ENCODE measurements at places on chromosomes 4 and X.

GRCh38 chrX:107226757-107227156 lies 20.3 kb downstream of the DNAAF6 start:
- no peak for DNase-seq

DNA sequence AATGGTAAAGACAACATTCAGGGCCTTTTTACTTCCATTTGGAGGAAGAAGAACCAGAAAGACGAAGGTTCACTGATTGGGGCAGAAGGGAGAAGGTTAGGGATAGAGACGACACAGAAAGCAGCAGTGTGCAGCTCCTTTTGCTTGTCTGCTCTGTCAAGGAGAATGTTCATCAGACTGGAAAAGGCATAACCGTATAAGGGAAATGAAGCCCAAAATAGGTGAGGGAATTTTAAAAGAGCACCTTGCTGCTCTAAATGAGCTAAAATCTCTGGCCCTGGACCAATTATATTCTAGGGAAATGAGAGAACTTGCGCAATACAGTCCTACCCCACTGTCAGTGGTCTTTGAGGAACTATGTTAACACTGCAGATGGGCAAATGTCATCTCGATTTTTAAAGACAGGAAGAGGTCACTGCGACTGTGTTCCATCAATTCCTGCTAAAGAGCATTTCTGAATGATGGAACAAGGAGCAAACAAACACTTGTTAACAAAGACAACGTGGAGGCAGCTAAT lies 909.8 kb upstream of the FTHL17 start:
- DNase-seq, result no peak

- no peak for DNase-seq
Measured at GRCh38 chr4:133347409-133347808, 198.3 kb downstream of the PCDH10 start.

DNA sequence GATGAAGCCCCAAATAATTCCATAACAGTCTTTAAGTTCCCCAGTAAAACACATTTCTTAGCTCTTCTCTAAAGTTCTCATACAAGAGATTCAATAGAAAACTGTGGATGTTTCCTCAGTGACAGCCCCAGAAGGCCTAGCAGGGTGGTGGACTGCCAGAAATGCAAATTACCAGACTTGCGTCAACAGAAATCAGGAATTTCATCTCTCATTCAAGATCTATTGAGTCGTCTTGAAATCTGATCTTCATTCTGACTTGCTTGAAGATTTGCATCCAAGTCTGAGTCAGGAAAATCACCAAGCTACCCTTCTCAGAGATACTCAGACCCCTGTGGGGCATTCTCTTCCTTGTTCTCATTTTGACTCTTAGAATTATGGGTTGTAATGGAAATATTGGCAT lies 68.9 kb upstream of the NDP start:
- DNase-seq, result peak; percentile 19

DNA sequence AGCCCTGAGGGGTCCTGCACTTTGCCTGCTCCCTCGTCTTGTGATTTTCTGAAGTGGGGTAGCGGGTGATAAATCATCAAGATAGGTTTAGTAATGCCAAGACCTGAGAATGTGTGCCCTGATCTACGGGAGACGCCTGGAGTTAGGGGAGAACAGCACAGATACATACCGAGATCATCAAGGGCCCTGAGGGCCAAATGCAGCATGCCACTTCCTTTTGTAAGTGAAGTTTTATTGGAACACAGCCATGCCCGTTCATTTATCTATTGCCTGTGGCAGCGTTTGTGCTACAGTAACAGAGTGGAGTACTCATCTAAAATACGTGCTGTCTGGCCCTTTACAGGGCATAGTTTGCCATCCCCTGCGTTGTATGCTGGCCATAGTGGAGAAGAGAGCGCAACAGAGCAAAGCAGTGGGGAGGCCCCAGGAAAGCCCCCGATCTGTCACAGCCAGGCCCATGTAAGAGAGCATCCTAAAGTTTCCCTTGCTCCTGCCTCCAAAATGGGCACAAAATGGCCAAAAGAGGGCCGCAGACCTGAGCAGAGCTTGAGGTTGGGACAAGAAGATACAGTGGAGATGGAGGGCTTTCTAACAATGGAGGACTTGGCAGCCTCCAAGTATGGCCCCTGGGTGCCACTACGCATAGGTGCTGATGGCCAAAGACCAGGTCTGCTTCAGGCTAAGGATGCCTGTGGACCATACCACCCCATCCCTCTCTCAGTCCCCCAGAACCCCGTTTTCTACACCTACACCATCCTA lies 167.0 kb downstream of the SMIM20 start:
- no peak for DNase-seq

- DNase-seq, result no peak
Measured at GRCh38 chr4:72666910-72667309, 97.9 kb upstream of the ADAMTS3 start.

DNA sequence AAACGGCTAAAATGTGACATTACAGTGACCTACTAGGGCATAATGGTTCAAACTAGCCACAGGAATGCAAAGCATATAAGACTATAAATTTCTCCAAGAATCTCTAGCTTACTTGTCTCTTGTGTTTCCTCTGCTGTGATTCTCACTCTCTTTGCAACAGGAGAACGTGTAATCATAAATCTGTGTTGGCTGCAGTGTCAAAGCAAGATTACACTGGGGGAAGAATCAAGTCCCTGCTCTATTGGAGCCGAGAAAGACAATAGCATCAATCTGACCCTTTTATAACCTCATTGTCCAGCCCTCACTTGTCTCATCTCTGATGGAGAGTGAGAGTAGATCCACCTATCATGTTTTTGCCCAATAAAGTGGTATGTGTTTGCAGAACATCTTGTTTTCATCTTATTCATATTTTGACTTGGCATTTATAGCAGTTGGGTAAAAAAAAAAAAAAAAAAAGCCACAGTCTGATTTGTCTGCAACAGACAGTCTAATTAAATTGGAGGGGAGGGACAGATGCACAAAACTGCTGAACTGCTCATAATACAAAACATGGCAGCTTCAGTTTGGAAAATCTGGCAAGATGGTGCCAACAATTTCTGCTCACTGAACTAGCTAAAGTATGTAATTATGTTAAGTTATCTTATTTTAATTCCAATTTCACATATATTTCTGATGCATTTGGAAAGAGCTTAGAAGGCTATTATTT lies 165.0 kb upstream of the GABRA2 start:
- no peak for DNase-seq

GRCh38 chr4:153472122-153473037 lies 6.2 kb downstream of the TMEM131L start:
- DNase-seq, result peak; percentile 68

All from inflammatory macrophage treated with lipopolysaccharide for 4 hours (primary cell).